ENCODE measurements at places on chromosomes 16 and 17.

GRCh38 chr16:77721752-77722308 is 484 bp upstream of the NUDT7 start:
- DNase-seq = no peak

DNA sequence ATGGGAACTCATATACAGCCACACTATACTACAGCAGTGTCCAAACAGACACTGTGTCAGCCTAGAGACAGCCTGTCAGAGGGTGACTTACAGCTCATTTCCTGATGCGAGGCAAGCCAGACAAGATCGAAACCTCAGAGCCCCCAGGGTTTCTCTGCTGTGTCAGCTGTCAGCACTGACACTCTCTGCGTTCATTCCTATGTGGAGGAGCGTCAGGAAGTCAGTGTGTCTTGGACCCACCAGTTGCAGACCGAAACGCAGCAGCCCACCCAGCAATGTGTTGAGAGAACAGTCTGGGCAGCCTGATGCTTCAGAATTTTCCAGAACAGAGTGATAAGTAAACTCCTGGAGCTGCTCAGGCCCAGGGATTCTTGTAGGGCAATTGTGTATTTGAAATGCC is 20.6 kb upstream of the MAPT start:
- peak; percentile 25 for DNase-seq

DNA sequence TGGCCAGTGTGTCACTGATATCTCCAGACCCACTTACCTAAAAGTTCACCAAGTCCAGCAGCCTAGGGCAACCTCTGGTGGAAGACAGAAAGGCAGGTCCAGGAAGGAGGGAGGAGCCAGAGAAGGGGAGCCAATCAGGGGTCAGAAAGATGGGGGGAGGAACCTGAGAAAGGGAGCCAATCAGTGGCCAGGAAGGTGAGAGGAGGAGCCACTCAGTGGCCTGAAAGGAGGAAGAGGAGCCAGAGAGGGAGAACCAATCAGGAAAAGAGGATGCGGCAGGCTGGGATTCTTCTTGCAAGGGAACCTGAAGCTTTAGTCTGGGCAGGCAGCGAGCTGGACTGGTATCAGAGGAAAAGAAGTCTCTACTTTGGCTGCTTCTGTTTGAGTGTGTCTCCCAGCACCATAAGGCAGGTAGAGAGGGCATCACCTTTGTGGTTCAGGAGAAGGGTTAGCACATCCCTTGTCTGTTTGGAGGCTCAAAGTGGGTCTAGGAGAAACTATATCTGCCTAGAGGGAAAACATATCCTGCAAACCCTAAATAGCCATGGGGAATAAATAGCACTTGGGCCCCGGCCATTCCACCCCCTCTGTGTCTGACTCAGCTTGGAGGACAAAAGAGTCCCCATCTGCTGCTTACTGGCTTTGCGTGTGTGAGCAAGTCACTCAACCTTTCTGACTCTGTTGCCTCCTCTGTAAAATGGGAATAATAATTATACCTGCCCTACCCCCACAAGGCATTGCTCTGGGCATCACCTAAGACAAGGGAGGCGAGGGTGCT is 43.4 kb upstream of the CRHR1 start:
- DNase-seq = peak; percentile 30

DNA sequence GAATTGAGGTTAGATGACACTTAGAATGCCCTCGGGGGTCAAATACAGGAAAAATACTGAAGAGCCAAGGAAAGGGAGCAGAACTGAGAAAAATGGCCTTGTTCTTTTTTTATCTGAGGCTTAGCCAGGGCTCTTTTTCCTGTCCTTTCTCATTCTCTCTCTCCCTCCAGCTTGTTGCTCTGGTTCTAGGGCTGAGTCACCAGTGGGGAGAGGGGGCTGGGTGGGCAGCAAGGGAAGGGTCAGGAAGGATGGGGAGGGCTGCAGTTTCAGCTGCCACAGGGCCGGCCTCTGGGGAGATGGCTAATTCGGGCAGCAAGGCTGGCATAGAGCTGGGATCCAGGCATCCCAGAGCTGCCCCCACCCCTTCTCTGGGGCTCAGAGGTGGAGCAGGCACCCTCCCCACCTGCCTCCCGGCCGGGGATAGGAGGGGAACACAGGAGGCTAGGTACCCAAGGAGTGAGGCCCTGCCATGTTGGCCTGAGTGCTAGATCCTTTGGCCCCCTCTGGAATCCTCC is 3.9 kb downstream of the ITGA3 start:
- peak; percentile 77 for DNase-seq

All from M059J (cell line).